Suprapubic skin (tissue), 4 donors: ENCODE measurements at places on chromosomes 12 and 14. TPM values are rescaled to one million over a fixed set of nuclear protein-coding genes. Genes with fewer than 3 reads are reported as not detected.

The B4GALNT1 gene
- total RNA-seq, result 0.48 TPM

The DYRK4 gene
- total RNA-seq, result 31.3 TPM

DNA sequence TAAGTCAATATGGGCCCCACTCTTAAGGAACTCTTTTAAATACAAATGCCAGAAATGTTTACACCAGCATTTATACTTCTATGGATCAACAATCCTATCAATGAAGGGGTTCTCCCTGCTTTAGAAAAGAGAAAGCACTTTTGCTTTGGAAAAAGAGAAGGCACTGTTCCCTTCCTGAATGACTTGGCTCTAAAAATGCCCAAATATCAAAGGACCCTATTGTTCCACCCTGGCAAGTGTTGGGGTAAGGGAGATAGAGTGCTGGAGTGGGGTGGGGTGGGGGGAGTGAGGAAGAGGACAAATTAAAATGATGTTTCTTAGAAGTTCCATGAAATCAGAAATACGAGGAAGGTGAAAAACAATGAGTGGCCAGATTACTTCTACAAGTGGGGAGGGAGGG, 131.6 kb upstream of the GRIN2B start:
- H3K4me1 ChIP-seq, result no peaks in the 10 kb centered on the region
- no peak overlapping the region for H3K27ac ChIP-seq
- no peaks in the 10 kb centered on the region for H3K36me3 ChIP-seq
- H3K4me3 ChIP-seq, result no peak overlapping the region
- DNase-seq, result no peak

DNA sequence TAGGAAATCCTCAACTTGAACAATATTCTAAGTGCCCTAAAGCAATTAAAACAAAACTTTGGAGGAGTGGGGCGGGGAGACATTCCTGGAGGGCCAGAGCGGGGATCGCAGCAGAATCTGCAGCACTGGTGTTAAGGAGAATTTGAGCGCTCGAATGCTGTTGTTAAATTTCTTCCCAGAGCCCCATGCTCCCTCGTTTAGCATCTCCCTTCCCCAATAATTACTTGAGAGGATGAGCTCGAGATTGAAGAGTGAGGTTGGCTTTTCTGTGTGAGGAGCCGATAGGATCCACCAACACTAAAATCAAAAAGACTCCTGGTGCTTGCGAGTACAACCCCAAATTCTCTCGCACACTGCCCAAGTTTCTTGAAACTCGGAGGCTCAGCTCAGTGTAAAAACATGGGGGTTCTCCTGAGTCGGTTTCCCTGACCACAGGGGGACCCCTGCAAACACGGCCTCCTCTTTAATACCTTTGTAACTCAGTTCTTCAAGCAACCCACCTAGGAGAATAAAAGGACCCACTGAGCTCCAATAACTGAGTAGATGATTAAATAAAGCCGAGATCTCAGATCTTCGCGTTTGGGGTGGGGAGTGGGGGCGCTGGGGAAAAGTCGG, 10.2 kb upstream of the FOXG1 start:
- H3K4me1 ChIP-seq, result peaks cover 15% of the 10 kb centered on the region
- no peak overlapping the region for H3K4me3 ChIP-seq
- peaks cover 85% of the 10 kb centered on the region for H3K27me3 ChIP-seq
- DNase-seq, result no peak
- no peak overlapping the region for H3K27ac ChIP-seq

- no peaks in the 10 kb centered on the region for H3K27me3 ChIP-seq
- H3K27ac ChIP-seq, result no peak overlapping the region
- H3K36me3 ChIP-seq, result no peaks in the 10 kb centered on the region
- DNase-seq, result no peak
Measured at GRCh38 chr14:65301862-65302539, 110.5 kb upstream of the FUT8 start.

- H3K27ac ChIP-seq, result no peak overlapping the region
- no peak for DNase-seq
- H3K36me3 ChIP-seq, result no peaks in the 10 kb centered on the region
- no peak overlapping the region for H3K4me3 ChIP-seq
- no peaks in the 10 kb centered on the region for H3K4me1 ChIP-seq
Measured at GRCh38 chr14:105617201-105617777, 90.9 kb downstream of the TMEM121 start.

The MDGA2 gene
- not detected for total RNA-seq

DNA sequence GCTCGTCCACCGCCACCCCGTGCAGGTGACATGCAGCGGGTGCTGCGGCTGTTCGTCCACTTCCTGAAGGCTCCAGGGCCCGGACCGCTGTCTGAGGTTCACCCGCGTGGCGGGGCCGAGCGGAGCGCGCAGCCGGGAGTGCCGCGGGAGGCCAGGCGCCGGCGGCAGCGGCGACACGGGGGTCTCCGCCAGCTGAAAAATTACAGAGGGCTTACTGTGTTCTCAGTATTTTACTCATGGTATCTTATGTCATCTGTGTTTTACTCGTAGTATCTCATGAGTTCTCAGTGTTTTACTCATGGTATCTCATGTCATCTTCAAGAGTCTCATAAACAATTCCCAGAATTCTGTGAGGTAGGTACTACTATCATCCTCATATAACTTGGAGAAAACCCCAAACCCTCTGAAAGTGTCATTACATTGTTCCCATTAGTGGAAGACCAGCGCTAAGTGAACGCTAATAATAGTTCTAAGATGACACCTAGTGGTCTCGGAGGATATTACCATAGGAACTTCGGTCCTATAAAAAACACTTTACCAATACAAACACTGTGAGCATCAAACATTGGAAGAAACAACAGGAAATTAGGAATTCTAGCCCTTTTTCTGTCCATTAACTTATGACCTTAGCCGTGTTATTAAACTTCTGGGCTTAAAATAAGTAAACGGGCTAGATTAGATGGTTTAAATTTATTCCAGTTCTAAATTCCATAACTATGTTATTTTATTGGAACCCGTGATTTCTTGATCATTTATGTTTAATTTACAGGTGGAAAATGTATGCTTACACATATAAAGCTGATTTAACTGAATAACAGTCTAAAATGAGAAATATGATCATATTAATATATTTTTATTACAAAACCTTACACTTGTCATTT, 32.4 kb downstream of the AK7 start:
- no peaks in the 10 kb centered on the region for H3K36me3 ChIP-seq
- no peak for DNase-seq
- H3K4me1 ChIP-seq, result peaks cover 11% of the 10 kb centered on the region
- no peaks in the 10 kb centered on the region for H3K27me3 ChIP-seq
- no peak overlapping the region for H3K27ac ChIP-seq
- H3K4me3 ChIP-seq, result peak overlapping the region; percentile 47

The TAS2R19 gene
- total RNA-seq, result not detected

GRCh38 chr12:115944837-115945490, 332.5 kb downstream of the MED13L start:
- DNase-seq, result no peak
- H3K36me3 ChIP-seq, result peaks cover 8% of the 10 kb centered on the region
- no peaks in the 10 kb centered on the region for H3K4me1 ChIP-seq
- no peak overlapping the region for H3K4me3 ChIP-seq
- H3K27me3 ChIP-seq, result no peaks in the 10 kb centered on the region

The ANKRD33 gene
- total RNA-seq, result not detected

GRCh38 chr14:91009501-91010152, 50.8 kb downstream of the RPS6KA5 start:
- H3K27ac ChIP-seq, result no peak overlapping the region
- DNase-seq, result no peak
- H3K4me3 ChIP-seq, result no peak overlapping the region
- H3K27me3 ChIP-seq, result no peaks in the 10 kb centered on the region
- no peaks in the 10 kb centered on the region for H3K36me3 ChIP-seq

The KCNA5 gene
- total RNA-seq, result not detected

- H3K27me3 ChIP-seq, result peaks cover 21% of the 10 kb centered on the region
- H3K36me3 ChIP-seq, result no peaks in the 10 kb centered on the region
- H3K4me1 ChIP-seq, result no peaks in the 10 kb centered on the region
- no peak overlapping the region for H3K27ac ChIP-seq
Measured at GRCh38 chr12:55061024-55061423, 41.2 kb downstream of the NEUROD4 start.

The TEX22 gene
- total RNA-seq, result 0.80 TPM

DNA sequence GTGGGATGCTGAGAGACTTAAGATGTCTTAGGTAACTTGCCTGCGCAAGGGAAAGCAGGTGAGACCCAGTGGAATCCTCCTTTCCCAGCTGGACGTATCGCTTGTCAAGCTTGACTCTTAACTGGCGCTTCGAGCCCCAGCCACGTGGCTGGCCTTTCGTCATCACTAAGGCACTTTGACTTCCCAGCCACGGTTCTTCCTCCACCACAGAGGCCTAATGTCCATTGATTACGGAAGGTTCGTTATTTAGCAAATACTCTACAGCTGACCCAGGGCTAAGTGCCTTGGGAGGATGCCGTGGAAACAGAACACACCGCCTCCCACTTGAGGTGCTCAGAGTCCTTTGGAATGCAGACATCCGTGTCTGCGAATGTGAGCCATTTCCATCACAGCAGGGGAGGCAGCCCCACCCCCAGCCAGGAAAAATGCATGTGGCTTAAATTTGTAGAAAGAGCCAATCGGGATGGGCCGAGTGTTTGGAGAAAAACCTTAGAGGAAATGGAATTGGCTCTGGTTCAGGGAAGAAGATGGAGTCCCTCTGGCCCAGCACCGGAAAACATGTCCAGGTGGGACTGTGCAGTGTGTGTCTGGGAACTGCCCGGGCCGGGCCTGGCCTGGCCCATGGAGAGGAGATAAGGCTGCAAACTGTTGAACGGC, 115.7 kb downstream of the PLXNC1 start:
- H3K36me3 ChIP-seq, result no peaks in the 10 kb centered on the region
- H3K4me3 ChIP-seq, result no peak overlapping the region
- H3K27ac ChIP-seq, result peak overlapping the region; percentile 15
- DNase-seq, result peak; percentile 75
- peaks cover 56% of the 10 kb centered on the region for H3K4me1 ChIP-seq

DNA sequence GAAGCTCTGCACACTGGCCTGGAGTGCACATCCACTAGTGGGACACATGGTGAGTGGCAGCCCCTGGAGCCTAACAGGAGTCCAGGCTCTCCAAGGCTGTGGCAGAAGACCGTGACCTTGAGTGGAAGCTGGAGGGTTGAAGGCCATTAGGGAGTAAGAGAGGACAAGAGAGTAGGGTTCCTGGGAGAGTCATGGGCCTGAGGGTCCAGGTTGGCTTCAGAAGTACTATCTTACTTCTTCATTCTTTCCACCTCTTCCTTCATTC, 406 bp downstream of the IL23A start:
- peaks cover 24% of the 10 kb centered on the region for H3K36me3 ChIP-seq
- H3K27ac ChIP-seq, result no peak overlapping the region
- no peaks in the 10 kb centered on the region for H3K27me3 ChIP-seq
- no peak for DNase-seq

The ESPL1 gene
- 10.6 TPM for total RNA-seq

GRCh38 chr14:104545151-104545941, 34.2 kb upstream of the C14orf180 start:
- no peaks in the 10 kb centered on the region for H3K36me3 ChIP-seq
- H3K4me1 ChIP-seq, result peaks cover 12% of the 10 kb centered on the region
- H3K4me3 ChIP-seq, result peak overlapping the region; percentile 13

The SERPINA3 gene
- 77.2 TPM for total RNA-seq

GRCh38 chr14:63573581-63573980, 30.4 kb upstream of the PPP2R5E start:
- no peaks in the 10 kb centered on the region for H3K4me1 ChIP-seq
- no peaks in the 10 kb centered on the region for H3K36me3 ChIP-seq
- no peak for DNase-seq

GRCh38 chr14:54121466-54122027, 164.9 kb upstream of the BMP4 start:
- no peaks in the 10 kb centered on the region for H3K36me3 ChIP-seq
- peaks cover 4% of the 10 kb centered on the region for H3K4me1 ChIP-seq
- no peak for DNase-seq
- H3K27me3 ChIP-seq, result no peaks in the 10 kb centered on the region

GRCh38 chr14:51462182-51462581, 189.5 kb upstream of the FRMD6 start:
- no peaks in the 10 kb centered on the region for H3K4me1 ChIP-seq
- H3K36me3 ChIP-seq, result no peaks in the 10 kb centered on the region
- no peak overlapping the region for H3K4me3 ChIP-seq
- no peak for DNase-seq
- H3K27ac ChIP-seq, result no peak overlapping the region

DNA sequence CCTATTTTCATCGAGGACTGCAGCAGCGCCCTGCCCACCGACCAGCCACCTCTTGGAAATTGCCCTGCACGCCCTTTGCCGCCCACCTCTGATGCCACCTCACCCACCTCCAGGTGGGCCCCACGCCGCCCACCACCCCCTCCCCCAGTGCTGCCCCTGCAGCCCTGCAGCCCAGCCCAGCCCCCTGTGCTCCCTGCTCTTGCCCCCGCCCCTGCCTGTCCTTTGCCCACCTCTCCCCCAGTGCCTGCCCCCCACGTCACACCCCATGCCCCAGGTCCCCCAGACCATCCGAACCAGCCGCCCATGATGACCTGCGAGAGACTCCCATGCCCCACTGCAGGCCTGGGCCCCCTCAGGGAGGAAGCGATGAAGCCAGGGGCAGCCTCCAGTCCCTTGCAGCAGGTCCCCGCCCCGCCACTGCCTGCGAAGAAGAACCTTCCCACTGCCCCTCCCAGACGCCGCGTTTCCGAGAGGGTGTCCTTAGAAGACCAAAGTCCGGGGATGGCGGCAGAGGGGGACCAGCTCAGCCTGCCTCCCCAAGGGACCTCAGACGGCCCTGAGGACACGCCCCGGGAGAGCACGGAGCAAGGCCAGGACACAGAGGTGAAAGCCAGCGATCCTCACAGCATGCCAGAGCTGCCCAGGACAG, 96.5 kb downstream of the LGMN start:
- no peaks in the 10 kb centered on the region for H3K27me3 ChIP-seq
- H3K36me3 ChIP-seq, result peaks cover 21% of the 10 kb centered on the region
- no peak for DNase-seq
- peaks cover 35% of the 10 kb centered on the region for H3K4me1 ChIP-seq

- peak within 1 kb of the TSS; percentile 86 for H3K27ac ChIP-seq
- H3K27me3 ChIP-seq, result no peaks in the 10 kb centered on the region
- H3K36me3 ChIP-seq, result no peaks in the 10 kb centered on the region
- DNase-seq, result peak; percentile 87
Measured at GRCh38 chr12:111405859-111406473, at the start of gene SH2B3. TSS of gene SH2B3 (plus strand) at chr12:111405923. CDS start at chr12:111418146, 12,223 bp downstream.

GRCh38 chr12:6775185-6776174, 3.2 kb downstream of the LAG3 start:
- peaks cover 8% of the 10 kb centered on the region for H3K36me3 ChIP-seq
- no peak overlapping the region for H3K4me3 ChIP-seq
- H3K4me1 ChIP-seq, result peaks cover 47% of the 10 kb centered on the region
- no peaks in the 10 kb centered on the region for H3K27me3 ChIP-seq
- DNase-seq, result no peak

The KCNC2 gene
- not detected for total RNA-seq

- peaks cover 6% of the 10 kb centered on the region for H3K27me3 ChIP-seq
- H3K4me1 ChIP-seq, result no peaks in the 10 kb centered on the region
- no peak overlapping the region for H3K4me3 ChIP-seq
Measured at GRCh38 chr12:127284870-127285431, 982.0 kb upstream of the TMEM132C start.

GRCh38 chr12:74897425-74898211, 312.0 kb downstream of the KCNC2 start:
- no peaks in the 10 kb centered on the region for H3K36me3 ChIP-seq
- no peak overlapping the region for H3K4me3 ChIP-seq
- no peak for DNase-seq
- H3K27me3 ChIP-seq, result no peaks in the 10 kb centered on the region
- H3K4me1 ChIP-seq, result no peaks in the 10 kb centered on the region
- no peak overlapping the region for H3K27ac ChIP-seq

The NEUROD4 gene
- not detected for total RNA-seq

- no peak overlapping the region for H3K27ac ChIP-seq
- DNase-seq, result no peak
- H3K27me3 ChIP-seq, result peaks cover 37% of the 10 kb centered on the region
- no peaks in the 10 kb centered on the region for H3K36me3 ChIP-seq
- peak overlapping the region; percentile 66 for H3K4me3 ChIP-seq
Measured at GRCh38 chr14:59869381-59870255, 958 bp downstream of the RTN1 start.
